ENCODE measurements at places on chromosomes 1 and 21.
A peak's percentile ranks its signal among the peaks of the same experiment; 100 is the strongest.

DNA sequence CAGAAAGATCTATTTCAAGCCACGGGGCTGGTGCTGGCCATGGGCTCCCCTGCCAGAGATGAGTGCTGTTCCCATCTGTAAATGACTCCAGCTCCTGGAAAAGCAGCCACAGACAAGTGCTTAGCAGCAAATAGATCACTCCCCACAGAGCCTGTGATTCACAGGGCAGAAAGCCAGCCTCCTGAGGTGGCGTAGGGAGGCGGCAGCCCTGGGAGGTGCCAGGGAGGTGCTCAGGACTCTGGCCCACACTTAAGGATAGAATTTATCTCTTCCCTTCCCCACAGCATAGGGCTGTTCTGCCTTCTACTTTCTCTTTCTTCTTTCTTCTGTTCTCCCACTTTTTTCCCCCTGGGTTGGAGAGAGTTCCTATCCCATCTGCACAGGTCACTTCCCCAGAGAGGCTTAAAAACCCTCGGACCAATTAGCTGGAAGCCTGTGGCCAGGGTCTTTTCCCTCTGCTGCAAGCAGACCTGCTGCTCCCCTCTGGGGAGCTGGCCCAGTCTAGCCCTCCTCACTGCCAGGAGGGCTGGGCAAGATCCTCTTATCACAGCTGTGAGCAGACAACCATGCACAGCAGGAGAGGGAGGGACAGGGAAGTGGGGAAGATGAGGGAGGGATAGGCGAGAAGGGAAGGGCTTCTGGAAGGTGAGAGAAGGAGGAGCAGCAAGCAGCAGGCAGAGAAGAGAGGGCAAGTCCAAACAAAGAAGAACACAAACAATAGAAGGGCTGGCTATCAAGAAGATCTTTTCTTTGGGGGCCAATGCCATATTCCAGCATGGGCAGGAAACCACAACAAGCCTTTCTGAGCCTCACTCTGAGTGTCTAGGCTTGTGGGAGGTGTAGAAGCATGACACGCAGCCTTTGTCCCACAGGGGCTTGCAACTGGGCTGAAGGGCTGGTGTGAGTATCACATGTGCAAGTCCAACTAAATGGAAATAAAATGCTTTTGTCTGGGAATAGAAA lies 41.0 kb downstream of the KCND3 start:
- DNase-seq: peak; percentile 19

DNA sequence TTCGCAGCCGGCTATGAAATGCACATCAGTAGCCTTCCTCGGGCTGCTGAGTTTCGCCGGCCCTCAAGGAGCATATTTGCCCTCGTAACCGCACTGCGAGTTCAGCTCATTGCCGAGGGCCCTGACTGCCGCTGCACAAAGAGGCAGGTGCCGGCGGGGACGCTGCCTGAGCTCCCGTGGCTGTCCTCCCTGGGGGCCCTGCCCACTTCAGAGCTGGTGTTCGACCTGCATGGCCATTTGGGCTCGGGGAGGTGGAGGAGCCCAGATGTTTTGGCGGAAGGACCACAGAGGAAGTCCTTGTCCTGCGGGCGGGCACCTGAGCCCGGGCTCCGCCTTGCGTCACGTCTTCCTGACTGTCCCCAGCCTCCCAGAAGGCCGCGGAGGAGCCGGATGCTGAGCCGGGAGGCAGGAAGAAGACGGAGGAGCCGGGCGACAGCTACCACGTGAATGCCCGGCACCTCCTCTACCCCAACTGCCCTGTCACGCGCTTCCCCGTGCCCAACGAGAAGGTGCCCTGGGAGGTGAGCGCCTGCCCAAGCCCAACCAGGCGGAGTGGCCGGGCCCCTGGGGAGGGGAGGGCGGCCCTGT lies 29.9 kb upstream of the LRRC3 start:
- DNase-seq: no peak

DNA sequence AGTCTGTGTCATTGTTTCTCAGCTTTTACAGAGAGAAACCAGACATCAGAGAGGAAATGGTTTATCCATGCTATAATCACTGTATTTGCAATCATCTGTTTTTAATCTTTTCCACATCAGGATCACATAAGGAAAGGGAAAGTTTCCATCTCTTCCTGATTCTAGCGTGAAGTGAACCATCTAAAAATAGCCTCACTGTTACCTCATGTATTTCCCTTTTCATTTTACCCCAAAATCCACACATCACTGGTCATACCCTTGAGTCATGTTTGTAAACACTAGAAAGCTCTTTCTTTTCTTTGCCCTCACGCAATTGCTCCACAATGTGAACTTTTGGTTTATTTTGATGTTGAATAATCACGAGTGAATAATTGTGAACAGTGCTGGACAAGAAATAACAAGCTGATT lies 146.0 kb downstream of the PLA2G4A start:
- DNase-seq: no peak

DNA sequence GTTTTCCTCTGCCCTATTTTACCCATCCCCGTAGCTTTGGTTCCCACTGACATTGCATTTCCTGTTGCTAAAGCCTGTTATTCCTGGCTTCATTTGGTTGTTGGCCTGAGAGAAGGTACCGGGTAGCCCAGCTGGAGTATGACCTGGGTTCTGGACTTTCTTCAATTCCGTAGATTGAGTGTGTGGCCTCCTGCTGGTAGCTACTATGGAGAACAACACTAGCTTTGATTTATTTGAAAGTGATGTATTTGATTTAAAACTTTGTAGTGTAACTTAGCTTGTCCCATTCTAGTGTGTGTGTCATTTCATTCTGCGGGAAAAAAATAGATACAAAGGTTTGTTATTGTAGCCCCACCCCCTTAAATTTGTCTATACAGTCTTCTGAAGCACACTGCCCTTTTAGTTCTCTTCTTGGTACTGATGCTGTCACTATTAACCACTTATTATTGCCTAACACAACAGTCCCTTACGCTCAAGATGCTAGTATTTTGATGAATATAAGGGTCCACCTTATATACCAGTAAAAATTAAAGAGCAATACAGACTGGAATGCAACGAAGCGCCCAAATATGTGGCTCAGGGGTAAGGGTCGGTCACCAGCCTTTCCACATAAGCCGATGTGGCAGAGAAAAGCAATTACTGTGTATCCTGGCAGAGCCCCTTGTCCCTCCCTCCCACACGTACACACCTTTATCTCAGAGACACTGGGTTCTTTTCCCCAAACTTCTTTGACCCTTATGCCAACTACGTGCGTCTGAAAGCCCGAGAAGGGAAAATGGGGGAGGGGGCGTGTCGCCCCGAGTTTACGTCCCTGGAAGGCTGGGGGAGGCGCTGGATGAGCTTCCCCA lies 643 bp upstream of the MOV10 start:
- peak; percentile 58 for DNase-seq

GRCh38 chr1:118333601-118334210 lies 148.7 kb upstream of the SPAG17 start:
- DNase-seq: no peak

DNA sequence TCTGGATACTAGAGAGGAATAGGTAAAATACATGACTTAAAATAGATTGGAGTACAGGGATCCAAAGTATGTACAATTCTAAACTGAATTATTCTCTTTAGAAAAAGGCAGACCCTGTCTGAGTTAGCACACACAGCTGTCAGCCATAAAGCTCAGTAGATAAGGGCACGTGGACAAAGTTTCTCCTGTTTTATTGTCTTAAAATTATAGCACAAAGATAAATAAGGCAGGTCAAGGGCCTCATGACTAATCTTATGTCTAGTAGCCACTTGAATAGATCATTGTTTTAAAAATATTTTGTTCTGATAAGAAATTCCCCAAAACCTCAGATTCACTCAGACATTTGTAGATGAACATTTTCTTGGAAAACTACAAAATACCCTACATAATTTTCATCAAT lies 205.2 kb downstream of the ZP4 start:
- DNase-seq: no peak

DNA sequence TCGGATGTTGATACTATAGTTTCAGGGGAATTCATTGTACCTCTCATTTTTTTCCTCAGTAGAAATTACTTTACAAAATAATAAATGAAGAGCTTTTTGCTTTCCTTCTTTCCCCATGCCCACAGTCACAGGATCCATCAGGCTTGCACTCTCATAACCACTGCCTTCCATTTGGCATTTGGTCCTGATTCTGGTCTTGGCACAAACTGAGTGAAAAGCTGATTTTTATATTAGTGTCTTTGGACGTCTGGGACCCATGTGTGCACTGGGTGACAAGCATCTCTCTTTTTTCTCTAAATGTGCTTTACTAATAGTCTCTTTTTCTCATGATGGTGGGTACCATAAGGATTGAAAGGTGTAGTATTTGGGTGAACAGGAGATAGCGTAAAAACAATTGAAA lies 2.8 kb downstream of the ELAVL4 start:
- no peak for DNase-seq

- DNase-seq: no peak
Measured at GRCh38 chr1:240342251-240342625, 250.6 kb downstream of the FMN2 start.

- DNase-seq: no peak
Measured at GRCh38 chr21:14080040-14080763, 130.6 kb downstream of the LIPI start.

DNA sequence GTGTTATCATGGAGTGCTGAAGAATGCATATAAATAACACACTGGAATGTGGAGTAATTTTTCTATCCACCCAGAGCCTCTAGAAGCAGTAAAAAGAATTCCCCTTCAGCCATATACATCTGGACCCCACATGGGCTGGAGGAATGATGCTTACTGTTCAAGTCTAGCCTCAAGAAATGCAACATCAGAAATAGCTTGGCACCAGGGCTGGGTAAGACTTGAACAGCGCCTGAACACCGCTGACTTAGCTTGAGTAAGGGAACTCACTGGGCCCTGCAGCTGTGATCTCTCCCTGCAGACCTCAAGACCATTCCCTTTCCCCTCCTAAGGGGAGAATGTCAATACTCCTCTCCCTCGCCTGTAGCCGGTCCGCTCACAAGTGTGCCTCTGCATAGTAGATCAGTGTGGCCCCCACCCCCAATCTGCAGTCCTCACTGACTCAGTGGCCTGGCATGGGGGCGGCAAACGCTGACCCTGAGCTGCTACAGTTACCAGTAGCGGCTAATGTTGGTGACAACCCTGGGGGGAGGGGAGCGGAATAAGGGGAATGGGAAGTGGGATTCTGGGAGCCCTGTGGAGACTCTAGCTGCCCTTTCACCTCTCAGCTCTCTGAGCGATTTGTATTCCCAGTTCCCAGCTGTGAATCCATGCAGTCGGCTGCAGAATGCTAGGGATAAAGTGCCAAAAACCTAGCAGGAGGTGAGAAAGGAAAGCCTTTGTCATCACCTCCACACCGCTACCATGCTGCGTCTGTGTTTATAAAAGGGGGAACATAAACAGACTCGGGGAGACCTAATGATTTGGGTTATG lies 483.9 kb downstream of the DISC1 start:
- no peak for DNase-seq

- DNase-seq: peak; percentile 53
Measured at GRCh38 chr1:197526736-197527371, 248.4 kb downstream of the DENND1B start.

DNA sequence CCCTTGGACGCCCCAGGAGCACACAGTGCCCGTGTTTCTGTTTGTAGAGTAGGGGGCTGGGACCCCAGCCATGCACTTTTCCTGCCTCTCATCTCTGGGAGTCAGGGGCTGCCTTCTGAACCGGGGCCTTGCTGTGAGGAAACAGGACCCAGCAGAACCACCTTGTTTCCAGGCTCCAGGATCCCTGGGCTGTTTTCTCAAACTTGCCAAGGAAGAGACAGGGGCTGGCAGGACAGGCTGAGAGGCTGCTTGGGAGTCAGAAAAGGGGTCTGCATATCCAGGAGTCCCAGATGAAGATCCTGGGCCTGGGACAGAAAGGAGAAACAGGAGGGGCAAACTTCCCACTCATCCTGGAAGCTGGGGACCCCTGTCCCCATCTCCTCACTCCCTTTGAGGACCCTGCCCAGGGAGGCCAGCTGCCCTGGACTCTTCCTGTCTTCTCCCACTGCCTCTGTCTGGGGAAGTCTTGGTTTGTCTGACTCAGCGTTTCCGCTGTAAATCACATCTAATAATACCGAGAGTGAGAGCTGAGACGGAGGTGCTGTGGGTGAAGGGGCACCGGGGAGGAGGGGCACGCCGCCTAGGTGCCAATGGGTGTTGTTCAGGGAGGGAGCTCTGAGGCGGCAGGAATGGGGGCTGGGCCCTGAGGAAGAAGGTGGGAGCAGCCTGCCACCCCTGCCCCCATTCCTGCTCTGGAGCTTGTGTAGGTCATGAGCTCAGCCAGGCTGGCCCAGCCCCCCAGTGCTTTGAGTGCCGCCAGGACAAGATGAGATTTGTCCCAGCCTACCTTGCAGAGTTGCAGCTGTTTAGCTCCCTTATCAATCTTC lies 16.7 kb downstream of the POU3F1 start:
- peak; percentile 69 for DNase-seq

DNA sequence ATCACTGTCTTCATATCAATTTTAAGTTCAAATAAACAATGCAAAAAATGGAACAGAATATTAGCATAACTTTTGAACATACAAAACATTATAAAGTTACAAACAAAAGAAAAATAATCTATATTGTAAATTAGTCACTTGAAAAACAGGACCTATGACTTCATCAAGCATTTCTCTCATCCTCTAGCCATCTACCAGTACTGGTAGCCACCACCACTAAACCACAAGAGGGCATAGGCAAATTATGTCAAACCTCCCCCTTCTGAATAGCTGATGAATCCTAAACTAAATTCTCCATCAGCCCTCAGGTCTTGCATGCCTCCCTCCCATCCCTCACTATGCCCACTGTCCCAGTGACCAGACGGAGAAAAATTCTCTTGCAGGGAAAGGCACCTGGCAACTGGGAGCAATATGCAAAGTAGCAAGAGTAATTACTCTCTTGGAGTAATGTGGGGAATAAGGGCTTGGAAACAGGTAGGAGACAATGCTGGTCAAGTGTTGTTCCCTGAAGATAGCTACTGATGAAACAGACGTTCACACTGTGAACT lies 37.1 kb downstream of the SSX2IP start:
- no peak for DNase-seq

DNA sequence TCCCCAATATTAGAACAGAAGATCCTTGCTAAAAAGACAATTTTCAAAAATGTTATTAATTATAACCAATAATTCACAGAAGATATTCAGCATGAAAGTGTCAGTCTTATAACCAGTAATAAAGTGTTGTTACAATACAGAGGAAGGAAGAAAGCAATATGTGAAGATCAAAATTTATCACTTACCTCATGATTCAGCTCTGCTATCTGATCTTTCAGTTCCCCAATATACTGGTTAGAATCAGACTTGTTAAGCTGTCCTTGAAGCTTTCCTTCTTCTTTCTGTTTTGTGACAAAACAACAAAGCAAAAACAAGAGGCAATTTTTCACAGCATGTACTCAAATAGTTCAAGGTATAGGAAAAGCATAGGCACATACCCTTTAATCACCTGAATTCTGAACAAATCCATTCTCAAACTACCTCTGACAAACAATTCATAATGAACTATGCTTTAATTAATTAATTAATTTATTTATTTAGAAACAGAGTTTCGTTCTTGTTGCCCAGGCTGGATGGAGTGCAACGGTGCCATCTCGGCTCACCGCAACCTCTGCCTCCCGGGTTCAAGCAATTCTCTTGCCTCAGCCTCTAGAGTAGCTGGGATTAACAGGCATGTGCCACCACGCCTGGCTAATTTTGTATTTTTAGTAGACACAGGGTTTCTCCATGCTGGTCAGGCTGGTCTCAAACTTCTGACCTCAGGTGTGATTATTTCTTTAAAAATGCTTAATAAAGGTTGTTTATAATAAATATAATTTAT lies 76.9 kb upstream of the GFI1 start:
- no peak for DNase-seq

GRCh38 chr1:25562101-25562927 lies 18.9 kb downstream of the LDLRAP1 start:
- DNase-seq: no peak

Data from ACHN (cell line).